ENCODE measurements at places on chromosomes 7 and 10.

GRCh38 chr7:91411060-91411459, 146.8 kb downstream of the FZD1 start:
- no peak for DNase-seq

GRCh38 chr10:120719333-120719732, 131.8 kb upstream of the WDR11 start:
- no peak for DNase-seq

DNA sequence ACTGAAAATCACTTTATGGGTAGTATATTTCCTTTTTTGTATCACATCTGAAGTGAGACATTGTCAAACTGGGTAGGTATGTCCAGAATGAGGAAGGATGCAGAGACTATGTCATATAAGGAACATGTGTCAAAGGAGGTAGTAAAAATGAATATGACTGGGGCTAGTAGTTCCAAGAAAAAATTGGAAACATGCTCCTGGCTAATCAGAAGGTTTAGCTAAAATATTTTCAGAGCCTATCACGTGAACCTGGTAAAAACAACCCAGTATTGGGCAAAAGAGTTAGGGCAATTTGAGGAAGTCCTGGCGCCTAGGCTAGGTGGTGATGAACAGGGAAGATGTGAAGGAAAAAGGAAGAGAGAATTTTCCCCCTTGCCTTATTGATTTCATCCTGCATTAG, 26.4 kb downstream of the ENTPD1 start:
- DNase-seq = no peak

- DNase-seq = no peak
These were observed 162.9 kb downstream of the ARL5B start for GRCh38 chr10:18822156-18822555.

- DNase-seq = peak; percentile 49
These were observed at the start of gene CDHR1 for GRCh38 chr10:84194424-84195043. TSS of gene CDHR1 (plus strand) at chr10:84194537. CDS start at chr10:84194761, 224 bp downstream.

DNA sequence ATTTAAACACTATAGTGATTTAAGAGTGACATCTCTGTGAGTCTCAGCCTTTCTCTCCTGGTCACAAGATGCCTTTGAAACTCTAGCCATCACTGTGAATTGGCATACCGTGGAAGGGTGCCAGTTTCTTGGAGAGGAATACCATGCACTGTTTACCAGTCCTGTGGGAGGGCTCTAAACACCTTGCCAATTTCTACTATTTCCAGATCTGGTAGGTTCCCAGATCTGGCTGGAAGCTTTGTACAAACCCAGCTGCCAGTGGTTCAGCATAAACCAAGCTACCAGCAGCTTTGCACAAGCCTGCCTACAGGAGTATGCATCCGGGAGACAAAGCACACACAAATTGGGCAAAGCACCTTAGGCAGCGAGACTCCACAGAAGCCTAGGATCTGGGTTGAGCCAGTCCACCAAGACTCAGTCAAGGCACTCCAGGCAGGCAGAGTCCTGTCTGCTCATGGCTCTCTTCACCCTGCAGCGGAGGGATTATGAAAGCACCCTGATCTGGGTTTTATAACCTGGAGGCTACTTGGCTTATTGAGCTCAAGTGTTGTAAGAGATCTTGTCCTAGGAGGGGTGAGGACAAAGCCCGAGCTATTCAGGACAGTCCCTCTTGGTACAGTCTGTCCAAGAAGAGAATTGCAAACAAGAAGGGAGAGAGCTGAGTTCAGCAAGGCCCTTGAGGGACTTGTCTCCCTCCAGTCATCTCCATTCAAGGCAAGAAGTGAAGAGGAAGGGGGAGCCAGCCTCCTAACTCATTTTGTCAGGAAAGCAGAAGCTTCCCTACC, 23.6 kb downstream of the MCM10 start:
- no peak for DNase-seq

- no peak for DNase-seq
These were observed 3.1 kb upstream of the FAM171A1 start for GRCh38 chr10:15374156-15374555.

DNA sequence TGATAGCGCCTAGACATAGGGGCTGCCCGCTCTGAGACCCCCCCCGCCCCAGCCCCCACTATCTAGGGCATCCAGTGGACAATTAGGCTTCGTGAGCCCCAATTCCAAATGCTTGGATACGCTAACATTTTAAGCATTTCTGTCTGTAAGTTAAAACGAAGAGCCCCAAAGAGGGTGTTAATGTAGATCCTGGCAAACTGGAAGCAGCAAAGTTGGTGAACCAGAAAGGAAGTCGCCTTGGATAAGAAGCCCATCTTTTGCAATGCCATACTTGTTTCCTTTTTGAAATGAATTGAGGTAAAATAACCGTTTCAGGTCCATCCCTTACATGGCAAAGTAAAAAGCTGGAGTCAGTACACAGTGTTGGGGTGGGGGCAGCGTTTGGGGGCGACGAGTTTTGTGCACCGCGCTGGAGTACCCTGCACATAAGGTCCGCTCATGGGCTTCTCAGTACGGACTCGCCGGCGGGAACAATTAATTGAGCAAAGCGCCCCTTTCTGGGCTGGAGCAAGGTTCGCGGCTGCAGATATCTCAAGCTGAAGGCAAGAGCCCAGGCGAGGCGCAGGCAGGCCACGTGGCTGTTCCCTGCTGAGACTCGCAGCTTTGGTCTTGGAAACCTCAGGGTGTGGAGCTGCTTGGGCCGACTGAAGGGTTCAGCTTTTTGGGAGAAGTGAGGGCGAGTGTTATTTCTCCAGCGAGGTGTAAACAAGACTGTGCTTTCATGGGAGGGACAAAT, 1.4 kb upstream of the TWIST1 start:
- no peak for DNase-seq

GRCh38 chr7:130141161-130141883, 63.9 kb downstream of the TMEM209 start:
- DNase-seq = no peak

DNA sequence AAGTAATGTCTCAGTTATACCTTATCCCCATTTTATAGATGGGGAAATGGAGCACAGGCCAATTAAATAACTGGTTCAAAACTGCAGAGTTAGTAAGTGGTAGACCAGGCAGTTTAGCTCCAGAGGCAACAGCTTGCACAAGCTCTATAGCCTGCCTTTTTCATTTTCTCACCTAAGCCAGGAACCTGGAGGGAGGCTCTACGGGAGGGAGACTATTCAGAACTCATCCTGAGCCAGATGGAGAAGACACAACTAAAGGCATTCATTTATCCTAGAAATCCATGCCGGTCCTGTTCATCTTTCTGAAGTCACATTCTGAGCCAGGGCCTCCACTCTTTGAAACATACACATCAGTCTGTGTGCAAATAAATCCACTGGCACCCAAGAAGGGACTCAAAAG, 103.2 kb downstream of the CALN1 start:
- no peak for DNase-seq

- no peak for DNase-seq
These were observed 23.2 kb upstream of the ASL start for GRCh38 chr7:66052447-66052846.

DNA sequence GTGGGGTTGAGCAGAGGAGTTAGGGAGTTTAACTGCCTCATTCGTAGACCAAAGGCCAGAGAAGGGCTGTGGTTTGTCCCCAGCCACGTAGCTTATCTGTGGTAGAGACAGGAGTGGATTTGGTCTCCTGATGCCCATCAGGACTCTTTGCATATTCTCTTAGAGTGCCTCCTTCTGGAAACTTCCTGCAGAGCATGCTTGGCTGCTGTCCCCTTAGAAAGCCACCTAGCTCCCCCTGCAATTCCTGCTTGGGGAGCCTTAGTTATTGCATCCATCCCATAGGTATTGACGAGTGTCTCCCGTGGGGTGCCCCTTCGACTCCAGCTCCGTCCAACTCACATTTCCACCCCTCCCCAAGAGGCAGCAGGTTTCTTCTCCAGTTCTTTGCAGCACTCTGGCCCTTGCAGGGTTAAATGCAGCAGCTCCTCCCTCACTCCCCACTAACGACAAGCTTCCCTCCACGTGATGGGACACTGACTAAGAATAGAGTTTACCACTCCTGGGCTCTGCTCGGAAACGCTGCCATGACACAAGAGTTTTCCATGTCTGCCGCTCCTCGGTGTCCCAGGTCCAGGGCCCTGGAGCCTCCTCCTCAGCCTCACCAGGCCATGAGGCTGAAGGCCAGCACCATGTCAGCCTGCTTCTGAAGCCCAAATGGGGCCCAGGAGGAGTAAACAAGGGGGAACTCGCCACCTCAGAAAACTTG, 147.8 kb upstream of the UNC5B start:
- DNase-seq = no peak

- DNase-seq = no peak
These were observed 13.4 kb downstream of the EBF3 start for GRCh38 chr10:129950676-129951075.

- no peak for DNase-seq
These were observed 44.3 kb downstream of the INSYN2A start for GRCh38 chr10:127151981-127152699.

- no peak for DNase-seq
These were observed 7.0 kb upstream of the CFAP69 start for GRCh38 chr7:90238022-90238421.

DNA sequence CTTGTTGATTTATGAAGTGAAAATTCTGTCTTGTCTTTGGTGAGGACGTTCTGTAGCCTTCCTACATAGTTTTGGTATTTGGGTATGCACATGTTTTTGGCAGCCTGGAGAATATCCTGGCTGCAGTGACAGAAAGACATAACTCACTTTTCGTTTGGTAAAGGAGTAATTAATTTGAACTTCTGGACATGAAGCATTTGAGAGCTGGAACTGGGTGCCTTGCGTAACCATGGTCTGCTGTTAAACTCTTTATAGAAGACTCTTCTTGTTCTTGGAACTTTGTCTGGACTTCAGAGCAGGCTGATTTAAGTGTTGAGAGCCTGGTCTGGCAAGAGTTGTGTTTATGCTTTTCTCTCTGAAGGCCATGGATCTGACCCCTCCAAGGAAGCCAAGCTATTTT, 231.3 kb downstream of the LRMDA start:
- no peak for DNase-seq

- DNase-seq = no peak
These were observed 95.2 kb downstream of the PROSER2 start for GRCh38 chr10:11918384-11918783.

- peak; percentile 93 for DNase-seq
These were observed at the start of gene ATP6V0E2 for GRCh38 chr7:149873074-149873969. TSS of gene ATP6V0E2 (plus strand) at chr7:149873969. CDS start at chr7:149874066, 97 bp downstream.

DNA sequence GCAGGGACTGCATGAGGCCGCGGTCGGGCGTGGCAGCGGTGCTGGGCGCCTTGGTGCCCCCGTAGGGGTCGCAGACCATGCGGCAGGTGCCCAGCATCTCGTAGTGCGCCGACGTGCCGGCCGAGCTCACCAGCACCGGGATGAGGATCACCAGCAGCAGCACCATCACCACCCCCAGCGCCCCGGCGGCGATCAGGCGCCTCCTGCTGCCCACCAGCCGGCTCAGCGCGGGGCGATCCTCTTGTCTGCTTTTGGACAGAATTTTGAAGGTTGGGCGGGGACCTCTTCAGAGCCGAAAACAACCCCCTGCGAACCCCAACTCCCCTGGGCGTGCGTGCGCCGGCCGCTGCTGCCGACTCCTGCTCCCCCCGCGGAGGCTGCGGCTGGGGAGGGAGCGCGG, 779 bp downstream of the C1QL3 start:
- DNase-seq = peak; percentile 62

GRCh38 chr7:41058986-41059741, 643.7 kb downstream of the INHBA start:
- DNase-seq = no peak

DNA sequence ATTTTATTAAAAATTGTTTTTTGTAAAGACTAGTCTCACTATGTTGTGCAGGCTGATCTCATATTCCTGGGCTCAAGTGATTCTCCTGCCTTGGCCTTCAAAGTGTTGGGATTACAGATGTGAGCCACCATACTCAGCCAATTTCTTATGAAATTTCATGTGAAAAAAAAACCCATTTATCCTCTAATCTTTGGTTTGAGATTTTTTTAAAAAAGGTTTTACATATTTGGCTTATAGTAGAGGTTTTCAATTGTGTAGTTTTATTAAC, 35.5 kb upstream of the ZNF32 start:
- no peak for DNase-seq

GRCh38 chr10:124346831-124347230, 71.9 kb downstream of the OAT start:
- DNase-seq = no peak

GRCh38 chr10:21173802-21174714, 276.9 kb upstream of the NEBL start:
- DNase-seq = peak; percentile 40

GRCh38 chr10:74194999-74195398, 44.0 kb downstream of the ADK start:
- no peak for DNase-seq

GRCh38 chr7:405489-406211, 114.0 kb downstream of the PDGFA start:
- no peak for DNase-seq

- no peak for DNase-seq
These were observed 58.1 kb upstream of the ST8SIA6 start for GRCh38 chr10:17512341-17513001.

DNA sequence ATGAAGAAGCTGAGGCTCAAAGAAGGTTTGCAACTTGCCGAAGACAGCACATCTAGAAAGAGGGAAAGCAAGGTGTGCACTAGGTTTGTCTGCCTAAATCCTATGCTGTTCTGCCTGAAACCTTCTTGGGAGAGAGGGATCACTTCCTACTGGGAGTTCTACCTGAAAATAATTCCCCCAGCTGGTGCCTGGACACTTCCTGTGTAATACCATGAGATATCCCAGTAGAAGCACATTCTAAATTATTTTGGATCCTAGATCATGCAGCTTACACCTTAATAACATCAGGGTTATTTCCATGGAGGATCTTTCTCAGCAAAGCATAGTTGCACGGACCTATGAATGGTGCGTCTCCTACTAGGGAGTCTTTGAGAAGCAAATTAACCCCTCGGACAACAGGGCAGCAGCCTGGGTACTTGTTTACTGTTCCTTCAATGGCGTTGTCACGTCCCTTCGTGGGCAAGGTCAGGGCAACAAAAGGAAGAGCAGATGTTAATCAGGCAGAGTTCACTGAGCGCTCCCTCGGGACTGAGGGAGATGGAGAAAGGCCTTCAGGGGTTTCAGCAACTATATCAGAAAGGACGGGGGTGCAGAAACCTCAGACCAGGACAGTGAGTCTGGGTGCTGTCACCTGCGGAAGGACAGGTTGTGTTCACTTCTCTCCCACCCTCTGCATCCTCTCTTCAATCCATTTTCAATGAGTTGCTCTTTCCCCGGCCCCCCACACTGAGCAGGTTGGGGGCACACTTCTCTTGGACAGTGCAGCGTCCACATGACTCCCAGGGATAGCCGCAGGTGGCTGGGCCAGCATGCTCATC, 44.0 kb downstream of the OAT start:
- DNase-seq = no peak

DNA sequence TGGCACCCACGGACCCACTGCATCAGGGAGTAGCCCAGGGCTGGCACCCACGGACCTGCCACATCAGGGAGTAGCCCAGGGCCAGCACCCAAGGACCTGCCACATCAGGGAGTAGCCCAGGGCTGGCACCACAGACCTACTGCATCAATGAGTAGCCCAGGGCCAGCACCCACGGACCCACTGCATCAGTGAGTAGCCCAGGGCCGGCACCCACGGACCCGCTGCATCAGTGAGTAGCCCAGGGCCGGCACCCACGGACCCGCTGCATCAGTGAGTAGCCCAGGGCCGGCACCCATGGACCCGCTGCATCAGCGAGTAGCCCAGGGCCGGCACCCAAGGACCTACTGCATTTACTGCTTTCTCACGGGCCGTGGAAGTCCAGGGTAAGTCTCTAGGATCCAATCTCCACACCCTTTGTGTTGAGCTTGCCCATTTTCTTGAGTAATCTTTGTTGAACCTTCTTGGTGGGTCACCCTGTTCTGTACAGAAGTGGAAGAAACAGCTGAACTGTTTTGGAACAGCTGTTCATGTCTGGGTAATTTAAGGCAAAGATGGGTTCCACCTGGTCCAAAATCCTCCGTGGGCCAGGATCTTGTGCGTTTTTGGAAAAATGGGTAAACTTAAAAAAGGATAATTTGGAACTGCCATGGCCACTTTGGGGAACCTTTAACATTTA, 69.0 kb downstream of the VIPR2 start:
- DNase-seq = no peak

Data from stimulated activated naive CD8-positive, alpha-beta T cell treated with anti-CD3 and anti-CD28 coated beads, Interleukin-15, amount 100 ng/mL, for 72 hours (primary cell).